ENCODE measurements at places on chromosomes 5 and 9.

DNA sequence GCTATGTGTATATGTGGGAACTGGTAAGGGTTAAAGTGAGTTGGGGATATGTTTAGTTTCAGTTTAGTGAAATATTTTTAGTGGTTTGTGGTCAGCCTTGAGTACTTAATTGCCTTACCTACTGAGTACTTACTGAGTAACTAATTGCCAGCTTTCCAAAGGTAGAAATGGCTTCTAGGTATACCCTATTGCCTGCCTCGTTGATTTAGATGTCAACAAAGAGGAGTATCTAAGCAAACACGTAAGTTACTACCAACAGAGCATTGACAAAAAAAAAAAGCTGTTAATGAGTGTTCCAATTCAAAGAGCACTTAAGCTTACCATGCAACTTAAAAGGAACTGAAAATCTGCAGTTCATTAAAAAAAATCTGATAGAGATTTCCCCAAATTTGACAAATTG lies 8.8 kb downstream of the ATP10B start:
- no peak for DNase-seq

DNA sequence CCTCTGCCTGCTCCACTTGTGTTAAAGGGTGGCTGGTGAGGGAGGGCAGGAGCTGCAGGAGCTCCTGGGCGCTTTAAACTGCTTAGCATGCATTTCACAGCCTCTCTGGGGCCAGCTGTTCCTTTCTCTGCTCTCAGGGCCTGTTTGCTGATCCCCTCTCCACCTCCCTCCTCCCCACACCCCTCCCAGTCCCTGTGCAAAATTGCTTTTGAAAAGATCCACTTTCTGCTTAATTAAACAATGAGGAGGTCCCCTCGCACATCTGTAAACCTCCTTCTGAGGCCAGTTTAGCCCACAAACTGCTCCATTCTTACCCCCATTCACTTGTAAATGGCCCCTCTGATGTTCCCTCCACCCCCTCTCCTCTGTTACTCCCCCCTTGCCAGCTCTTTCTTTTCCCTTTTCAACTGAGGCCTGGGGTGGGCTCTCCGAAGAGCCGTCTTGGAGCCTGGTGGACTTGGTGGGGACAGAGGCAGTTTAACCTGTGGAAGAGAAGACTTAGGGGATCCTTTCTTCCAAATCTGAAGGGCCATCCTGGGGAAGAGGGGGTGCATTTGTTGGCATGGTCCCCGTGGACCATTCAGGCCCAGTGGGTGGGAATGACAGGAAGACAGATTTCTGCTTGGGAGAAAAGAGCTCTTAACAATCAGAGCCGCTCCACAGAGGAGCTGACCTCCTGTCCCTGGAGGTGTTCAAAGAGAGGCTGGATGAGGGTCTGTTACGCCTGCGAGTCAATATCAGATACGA lies 12.0 kb downstream of the URM1 start:
- no peak for DNase-seq

- DNase-seq, result no peak
These were observed 40.4 kb downstream of the C5 start for GRCh38 chr9:121009650-121010049.

DNA sequence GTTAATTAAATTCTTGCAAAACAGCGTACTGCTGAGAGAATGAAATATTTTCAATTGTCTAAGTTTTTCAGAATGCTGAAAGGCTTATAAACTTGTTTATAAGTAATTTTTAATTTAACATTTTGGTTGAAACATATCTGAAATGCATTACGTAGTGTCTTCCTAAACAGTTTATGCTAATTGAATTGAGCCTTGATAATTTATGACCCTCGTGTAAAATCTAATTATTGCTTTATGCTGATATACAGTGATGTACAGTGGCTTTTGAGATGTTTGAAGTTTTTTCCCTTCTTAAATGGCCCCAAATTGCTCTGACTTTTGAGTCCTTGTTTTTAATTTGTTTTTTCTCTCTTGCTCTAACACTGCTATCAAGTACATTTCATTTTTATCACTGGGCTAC lies 262.7 kb downstream of the FBXL7 start:
- DNase-seq, result peak; percentile 35

DNA sequence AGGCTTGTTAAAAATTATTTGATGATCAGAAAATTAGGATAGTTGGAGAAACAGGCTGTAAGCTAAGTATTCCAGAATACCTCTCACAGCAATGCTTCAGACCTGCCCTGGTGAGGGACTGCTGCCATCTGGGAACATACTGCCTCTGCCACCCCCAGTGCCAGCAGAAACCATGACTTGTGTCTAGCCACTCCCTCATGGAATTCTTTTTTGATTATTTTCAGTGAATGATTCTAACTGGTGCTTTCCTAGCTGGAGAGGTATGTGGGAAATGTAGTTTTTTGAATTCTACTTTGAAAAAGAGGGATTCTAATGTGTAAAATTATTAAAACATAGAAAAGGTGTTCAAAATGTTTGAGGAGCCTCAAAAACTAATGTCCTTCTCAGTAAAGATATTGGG lies 126.3 kb downstream of the HMHB1 start:
- DNase-seq, result no peak

DNA sequence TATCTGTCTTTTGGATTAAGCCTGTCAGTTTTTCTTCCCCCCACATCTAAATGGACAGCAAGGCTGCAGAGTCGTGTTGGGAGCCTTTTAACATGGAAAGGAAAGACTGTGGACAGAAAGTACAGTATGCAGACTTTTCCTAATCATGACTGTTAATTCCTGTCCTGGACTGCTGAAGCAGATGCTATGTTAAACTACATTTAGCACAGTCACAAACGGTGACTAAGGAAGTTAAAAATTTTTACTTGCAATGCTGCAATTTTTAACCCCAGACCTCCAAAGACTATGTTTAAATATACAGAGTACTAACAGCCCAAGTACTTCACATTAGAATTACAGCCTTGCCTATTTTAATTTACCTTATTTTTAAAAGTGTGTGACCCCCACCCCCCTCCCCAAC lies 51.8 kb downstream of the ELAVL2 start:
- DNase-seq, result no peak

DNA sequence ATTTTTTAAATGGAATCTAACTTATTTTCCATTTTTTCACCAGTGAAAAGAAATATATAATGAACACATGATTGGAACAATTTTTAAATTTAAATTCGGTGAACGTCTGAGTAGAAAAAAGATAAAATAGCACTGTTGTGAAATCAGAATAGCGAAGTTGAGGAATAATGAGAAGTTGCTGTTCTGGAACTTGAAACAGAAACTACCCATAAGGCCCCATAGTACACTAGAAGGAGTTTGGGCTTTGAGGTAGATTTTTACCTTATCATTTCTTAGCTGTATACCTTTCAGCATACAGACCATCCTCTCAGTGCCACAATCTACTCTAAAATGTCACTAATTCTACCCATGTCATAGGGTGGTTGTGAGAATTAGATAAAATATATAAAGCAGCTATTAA lies 35.1 kb downstream of the TDRD7 start:
- no peak for DNase-seq

- no peak for DNase-seq
These were observed 111.1 kb downstream of the SGCD start for GRCh38 chr5:156438076-156438475.

GRCh38 chr9:136249877-136250559 lies 4.4 kb upstream of the QSOX2 start:
- DNase-seq, result no peak

- DNase-seq, result no peak
These were observed 9.6 kb upstream of the LHX2 start for GRCh38 chr9:124001866-124002525.

GRCh38 chr9:99475401-99476065 lies 253.5 kb downstream of the SEC61B start:
- no peak for DNase-seq

DNA sequence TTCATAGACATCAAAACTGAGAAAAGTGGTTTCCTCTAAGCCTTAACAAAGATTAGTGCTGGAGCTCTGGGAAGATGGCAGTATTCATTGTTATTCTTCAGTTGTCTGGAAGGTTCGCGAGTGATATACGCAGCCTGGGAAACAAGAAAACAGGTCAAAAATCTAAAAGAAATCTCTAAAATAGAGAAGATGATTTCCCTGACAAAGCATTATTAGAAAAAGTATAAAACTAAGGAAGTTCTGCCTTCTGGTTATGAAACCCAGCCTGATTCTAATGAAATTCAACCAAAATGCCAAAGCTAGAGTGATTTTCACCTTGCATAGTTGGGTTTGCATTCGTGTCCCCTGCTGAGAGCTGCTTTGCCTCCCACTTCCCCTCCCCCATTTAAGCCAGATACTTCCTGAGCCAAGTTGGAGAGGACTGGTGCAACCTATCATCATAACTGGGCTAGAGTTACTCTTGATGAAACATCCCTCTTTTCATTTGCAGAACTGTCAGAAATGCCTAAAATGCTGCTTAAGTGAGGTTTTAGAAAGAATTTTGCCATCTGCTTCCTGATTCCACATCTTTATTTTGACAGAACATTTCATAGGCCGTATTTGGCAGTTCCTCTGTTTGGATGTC lies 48.4 kb downstream of the NDFIP1 start:
- DNase-seq, result no peak

DNA sequence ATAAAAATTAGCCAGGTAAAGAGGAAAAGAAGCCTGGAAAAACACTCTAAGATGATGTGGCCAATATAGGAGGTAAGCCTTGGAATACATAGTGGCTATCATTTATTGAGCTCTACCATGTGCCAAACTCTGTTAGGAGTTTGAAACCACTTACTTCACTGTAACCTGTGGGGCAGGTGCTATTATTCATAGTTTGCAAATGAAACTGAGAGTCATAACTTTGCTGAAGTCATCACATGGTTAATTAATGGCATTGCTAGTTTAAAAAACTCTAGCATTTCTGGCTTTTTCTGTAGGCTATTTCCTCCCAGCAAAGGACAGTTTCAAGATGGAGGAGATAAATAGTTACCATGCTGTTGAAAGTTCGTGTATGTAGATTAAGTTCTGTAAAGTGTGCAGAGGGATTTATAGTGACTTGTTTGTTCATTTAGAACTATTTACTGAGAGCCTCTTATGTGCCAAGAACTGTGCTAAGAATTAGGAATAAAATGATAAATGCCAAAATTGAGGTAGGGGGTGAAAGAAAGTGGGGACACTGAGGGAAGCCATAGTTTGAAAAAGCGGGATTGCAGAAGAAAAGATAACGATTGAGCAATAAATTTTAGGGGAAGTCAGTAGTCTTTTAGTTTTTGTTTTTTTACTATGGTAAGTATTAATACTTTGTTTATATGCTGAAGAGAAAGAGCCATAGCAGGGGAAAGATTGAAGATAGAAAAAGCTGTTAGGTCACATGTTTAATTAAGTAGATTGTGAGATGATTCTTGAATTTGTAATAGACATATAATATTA lies 57.2 kb downstream of the WDR70 start:
- no peak for DNase-seq

- no peak for DNase-seq
These were observed 32.2 kb downstream of the SHOC1 start for GRCh38 chr9:111762556-111762955.

DNA sequence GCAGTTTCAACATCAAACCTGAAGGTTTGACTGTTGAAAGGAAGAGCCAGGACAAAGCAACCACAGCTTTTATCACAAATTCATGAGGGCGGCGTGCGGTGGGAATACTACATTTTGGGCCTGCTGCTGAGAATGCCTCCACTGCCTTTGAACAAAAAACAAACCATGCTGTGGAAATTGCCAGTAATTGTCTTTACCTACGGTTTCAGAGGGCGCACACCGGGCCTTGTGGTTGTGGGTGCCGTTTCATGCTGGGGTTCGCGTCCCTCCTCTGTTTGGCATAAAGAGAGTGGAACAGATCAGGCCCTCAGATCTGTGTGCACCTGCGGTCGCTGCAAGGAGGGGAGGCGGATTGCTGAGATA lies 27.6 kb upstream of the TCF7 start:
- no peak for DNase-seq

- no peak for DNase-seq
These were observed 322.9 kb upstream of the RPS23 start for GRCh38 chr5:82601077-82601476.

DNA sequence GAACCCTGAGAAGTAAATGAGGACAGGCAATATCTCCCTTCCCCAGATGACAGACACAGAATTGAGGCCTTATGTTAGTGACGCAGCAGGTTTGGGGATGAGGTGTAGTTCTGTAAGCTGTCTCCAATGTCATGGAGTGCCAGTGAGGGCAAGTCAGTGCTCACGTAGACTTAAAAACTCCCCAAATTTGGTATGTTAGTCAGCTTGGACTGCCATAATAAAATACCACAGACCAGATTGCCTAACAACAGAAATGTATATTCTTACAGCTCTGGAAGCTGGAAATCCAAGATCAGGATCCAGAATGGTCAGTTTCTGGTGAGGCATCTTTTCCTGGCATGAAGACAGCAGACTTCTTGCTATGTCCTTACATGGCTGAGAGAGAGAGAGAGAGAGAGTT lies 14.9 kb downstream of the FOXI1 start:
- no peak for DNase-seq

- DNase-seq, result peak; percentile 44
These were observed 122.6 kb downstream of the APBA1 start for GRCh38 chr9:69549310-69550202.

- DNase-seq, result no peak
These were observed 109.7 kb upstream of the LHFPL2 start for GRCh38 chr5:78758169-78758839.

- no peak for DNase-seq
These were observed 191.7 kb downstream of the AOPEP start for GRCh38 chr9:94918038-94918753.

- DNase-seq, result no peak
These were observed 48.6 kb downstream of the FAM240B start for GRCh38 chr9:38671372-38671731.

DNA sequence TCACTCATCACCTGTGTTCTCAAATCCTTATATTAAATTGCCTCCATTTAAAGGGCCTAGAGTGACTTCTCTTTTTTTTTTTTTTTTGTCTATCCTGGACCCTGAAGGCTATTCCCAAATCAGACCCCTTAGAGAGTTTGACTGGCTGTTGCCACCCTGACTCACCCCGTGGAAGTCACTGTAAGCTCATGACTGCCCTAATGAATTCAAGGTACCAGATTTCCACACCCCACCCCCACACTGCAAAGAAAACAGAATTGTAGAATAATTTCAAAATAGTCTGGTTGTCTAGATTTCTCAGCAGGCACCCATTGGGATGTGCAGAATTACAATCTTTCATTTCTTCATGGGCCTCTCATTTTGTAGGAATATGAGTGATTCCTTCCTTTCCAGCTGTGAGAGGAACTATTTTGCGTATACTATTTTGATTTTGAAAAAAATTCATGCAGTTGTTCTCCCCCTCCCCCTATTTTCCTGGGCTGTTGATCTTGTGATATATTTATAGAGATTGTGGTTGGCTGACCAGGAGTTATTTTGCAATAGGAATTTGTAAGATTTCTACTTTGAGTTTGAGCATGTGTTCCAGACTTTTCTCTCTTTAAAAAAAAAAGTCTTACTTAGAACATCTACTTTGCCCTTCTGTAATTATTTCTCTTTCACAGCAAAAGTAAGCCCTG lies 79.1 kb downstream of the ZNF618 start:
- DNase-seq, result no peak

DNA sequence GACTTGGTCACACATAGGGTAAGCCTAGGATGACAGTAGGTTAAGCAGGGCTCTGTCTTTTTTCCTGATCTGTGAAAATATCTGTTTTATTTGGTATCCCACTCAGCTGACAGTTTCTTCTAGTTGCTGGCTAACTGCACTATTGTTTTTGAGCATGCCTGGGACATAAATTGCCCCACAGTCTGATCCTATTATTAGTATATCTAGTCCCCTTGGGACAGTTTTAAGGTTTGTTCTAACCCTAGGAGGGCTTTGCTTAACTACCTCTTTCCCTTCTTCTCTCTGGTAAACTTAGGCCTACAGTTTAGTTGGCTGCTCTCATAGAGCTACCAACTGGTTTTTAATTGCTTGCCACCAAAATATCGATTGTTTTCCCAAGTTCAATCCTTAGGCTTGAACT lies 446.6 kb downstream of the ARHGEF28 start:
- DNase-seq, result no peak
